ENCODE measurements at places on chromosomes 1 and 21. TPM values are rescaled to one million over a fixed set of nuclear protein-coding genes. Genes with fewer than 3 reads are reported as not detected.

FLAD1 gene
- total RNA-seq, result 25.6 TPM

PGLYRP4 gene
- total RNA-seq, result not detected

HCRTR1 gene
- total RNA-seq, result 0.28 TPM

KRTAP21-1 gene
- not detected for total RNA-seq

LRRIQ3 gene
- 0.40 TPM for total RNA-seq

GSTM1 gene
- 21.1 TPM for total RNA-seq

KCNN3 gene
- total RNA-seq, result 0.36 TPM

FBXO2 gene
- 122 TPM for total RNA-seq

NUAK2 gene
- total RNA-seq, result 13.4 TPM

KCNJ10 gene
- total RNA-seq, result not detected

VWA1 gene
- total RNA-seq, result 37.7 TPM

HES4 gene
- 21.4 TPM for total RNA-seq
